ENCODE measurements at places on chromosomes 2 and 18. TPM values are rescaled to one million over a fixed set of nuclear protein-coding genes. Genes with fewer than 3 reads are reported as not detected.
A peak's percentile ranks its signal among the peaks of the same experiment; 100 is the strongest.

The SS18 gene
- total RNA-seq: 98.7 TPM

DNA sequence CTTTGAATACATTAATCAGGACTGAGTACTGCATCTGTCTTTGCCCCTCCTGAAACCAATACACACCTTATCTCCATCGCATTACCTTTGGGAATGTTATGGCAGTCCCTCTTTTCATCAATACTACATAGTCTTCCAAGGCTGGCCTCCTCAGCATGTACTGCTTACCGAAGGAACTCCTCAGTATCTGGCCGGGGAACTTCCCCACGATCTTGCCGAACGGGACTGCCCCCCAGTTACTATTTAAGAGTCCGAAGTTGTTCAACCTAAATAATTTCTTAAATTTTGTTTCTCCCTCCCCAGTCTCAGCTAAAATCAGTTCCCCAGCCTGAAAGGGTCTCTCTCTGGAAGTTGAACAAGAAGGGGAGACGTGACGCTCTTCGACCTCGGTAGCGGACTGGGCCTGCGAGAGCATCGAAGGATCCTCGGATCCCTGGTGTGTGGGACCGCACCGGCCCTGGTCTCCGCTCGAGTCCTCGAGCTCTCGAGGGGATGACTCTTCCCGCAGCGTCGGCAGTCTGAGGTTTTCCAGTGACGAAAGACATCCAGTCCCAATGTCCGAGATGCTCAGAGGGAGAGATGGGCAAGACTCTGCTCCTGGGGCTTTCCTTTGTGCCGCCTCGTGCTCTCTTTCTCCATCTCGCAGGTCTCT lies 489 bp downstream of the TRMT61B start:
- H3K27ac ChIP-seq: peak overlapping the region; percentile 96
- H3K4me3 ChIP-seq: peak overlapping the region; percentile 96
- H3K36me3 ChIP-seq: peaks cover 4% of the 10 kb centered on the region
- peaks cover 26% of the 10 kb centered on the region for H3K4me1 ChIP-seq
- DNase-seq: no peak
- peaks cover 1% of the 10 kb centered on the region for H3K27me3 ChIP-seq

- H3K36me3 ChIP-seq: no peaks in the 10 kb centered on the region
- no peak overlapping the region for H3K4me3 ChIP-seq
- no peak for DNase-seq
- no peaks in the 10 kb centered on the region for H3K4me1 ChIP-seq
- H3K27me3 ChIP-seq: peaks cover 6% of the 10 kb centered on the region
Measured at GRCh38 chr2:176566496-176566895, 297.3 kb downstream of the MTX2 start.

GRCh38 chr18:46893360-46893759 lies 23.9 kb downstream of the PIAS2 start:
- H3K4me1 ChIP-seq: peaks cover 2% of the 10 kb centered on the region
- no peak overlapping the region for H3K4me3 ChIP-seq
- H3K36me3 ChIP-seq: peaks cover 28% of the 10 kb centered on the region
- H3K27ac ChIP-seq: no peak overlapping the region
- H3K27me3 ChIP-seq: no peaks in the 10 kb centered on the region

- peak overlapping the region; percentile 15 for H3K27ac ChIP-seq
- H3K36me3 ChIP-seq: no peaks in the 10 kb centered on the region
- H3K4me3 ChIP-seq: no peak overlapping the region
- H3K4me1 ChIP-seq: peaks cover 22% of the 10 kb centered on the region
- DNase-seq: no peak
Measured at GRCh38 chr2:47785986-47786385, 3.0 kb downstream of the MSH6 start.

- H3K27me3 ChIP-seq: no peaks in the 10 kb centered on the region
- no peaks in the 10 kb centered on the region for H3K36me3 ChIP-seq
- no peak overlapping the region for H3K27ac ChIP-seq
- no peak for DNase-seq
- no peak overlapping the region for H3K4me3 ChIP-seq
Measured at GRCh38 chr18:33804258-33804657, 226.2 kb downstream of the ASXL3 start.

The PROKR1 gene
- total RNA-seq: not detected

GRCh38 chr2:45869165-45869501 lies 217.7 kb downstream of the PRKCE start:
- no peaks in the 10 kb centered on the region for H3K27me3 ChIP-seq
- no peak for DNase-seq
- no peak overlapping the region for H3K4me3 ChIP-seq
- H3K27ac ChIP-seq: no peak overlapping the region

DNA sequence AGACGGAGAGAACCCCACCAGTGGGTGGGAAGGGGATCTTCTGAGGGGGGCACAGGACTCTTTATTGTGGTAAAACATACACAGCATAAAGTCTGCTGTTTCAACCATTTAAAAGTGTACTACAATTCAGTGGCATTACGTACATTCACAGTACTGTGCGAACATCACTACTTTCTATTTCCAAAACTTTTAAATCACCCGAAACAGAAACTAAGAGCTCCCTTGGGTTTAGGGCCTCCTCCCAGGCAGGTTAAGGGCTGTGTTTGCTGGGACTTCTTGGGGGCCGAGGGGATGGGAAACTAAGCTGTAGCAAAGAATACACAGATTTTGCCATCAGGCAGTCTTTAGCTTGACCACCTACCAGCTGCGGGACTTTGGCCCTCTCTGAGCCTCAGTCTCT lies 242.0 kb downstream of the HAUS1 start:
- no peaks in the 10 kb centered on the region for H3K27me3 ChIP-seq
- H3K36me3 ChIP-seq: no peaks in the 10 kb centered on the region
- no peaks in the 10 kb centered on the region for H3K4me1 ChIP-seq
- no peak overlapping the region for H3K27ac ChIP-seq
- no peak overlapping the region for H3K4me3 ChIP-seq
- no peak for DNase-seq

DNA sequence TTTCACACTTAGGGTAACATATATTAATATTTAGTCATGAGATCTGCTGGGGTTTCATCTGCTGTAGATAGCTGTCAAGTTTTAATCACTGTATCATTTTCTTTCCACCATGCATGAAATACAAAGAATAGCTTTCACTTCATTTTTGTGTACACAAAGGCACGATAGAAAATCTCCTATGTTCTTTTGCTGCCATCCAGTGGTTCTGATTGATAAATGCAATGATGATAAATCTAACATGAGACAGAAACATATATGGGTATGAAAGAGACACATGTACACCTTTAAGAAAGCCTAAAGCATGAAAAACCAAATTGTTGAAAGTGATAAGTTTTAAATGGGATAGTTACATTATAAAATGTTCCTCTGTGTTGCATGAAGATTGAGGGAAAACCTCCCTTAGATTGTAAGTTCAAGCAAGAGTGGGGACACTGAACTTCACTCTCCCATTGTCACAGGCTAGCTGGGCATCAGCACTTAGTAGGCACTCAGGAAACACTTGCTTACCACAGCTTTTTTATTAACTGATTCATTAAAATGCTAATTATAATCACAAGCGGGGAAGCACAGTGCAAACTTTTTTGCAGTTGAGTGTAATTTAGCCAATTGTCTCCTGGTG lies 31.2 kb downstream of the C1D start:
- DNase-seq: no peak
- H3K4me3 ChIP-seq: no peak overlapping the region
- H3K27me3 ChIP-seq: no peaks in the 10 kb centered on the region
- peaks cover 2% of the 10 kb centered on the region for H3K36me3 ChIP-seq
- H3K27ac ChIP-seq: no peak overlapping the region

DNA sequence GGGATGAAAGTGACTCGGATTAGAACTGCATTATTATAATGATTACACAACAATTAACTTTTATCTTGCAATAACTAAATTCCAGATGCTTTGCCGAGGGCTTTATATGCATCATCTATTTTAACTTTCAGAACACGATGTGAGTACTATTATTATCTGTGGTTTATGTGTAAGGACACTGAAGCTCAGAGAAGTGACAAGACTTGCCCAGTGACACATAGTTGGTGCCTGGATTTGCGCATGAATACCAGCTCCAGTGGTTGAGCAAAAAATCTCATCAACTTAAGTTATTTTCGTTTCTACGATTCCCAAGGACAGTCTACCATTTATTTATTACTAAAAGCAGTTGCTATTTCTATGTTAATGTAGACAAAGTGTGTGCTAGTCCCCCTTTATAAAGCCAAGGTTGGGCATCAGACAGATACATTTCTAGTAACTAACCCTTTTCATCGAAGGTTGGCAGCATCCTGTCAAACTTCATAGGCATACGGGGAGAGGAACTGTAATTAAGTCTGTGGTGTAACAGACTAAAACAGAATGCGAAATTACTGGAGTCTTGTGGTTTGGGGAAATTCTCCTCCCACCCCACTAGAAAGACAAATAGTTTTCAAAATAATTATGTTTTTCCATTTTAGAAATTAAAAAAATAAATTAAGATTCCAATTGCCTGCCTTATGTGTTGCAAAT lies 73.2 kb upstream of the BOD1L2 start:
- DNase-seq: no peak
- no peak overlapping the region for H3K27ac ChIP-seq
- no peak overlapping the region for H3K4me3 ChIP-seq
- no peaks in the 10 kb centered on the region for H3K36me3 ChIP-seq
- H3K27me3 ChIP-seq: peaks cover 26% of the 10 kb centered on the region

- H3K4me1 ChIP-seq: peaks cover 3% of the 10 kb centered on the region
- no peak for DNase-seq
- H3K27me3 ChIP-seq: peaks cover 21% of the 10 kb centered on the region
- no peak overlapping the region for H3K27ac ChIP-seq
- no peaks in the 10 kb centered on the region for H3K36me3 ChIP-seq
- H3K4me3 ChIP-seq: no peak overlapping the region
Measured at GRCh38 chr2:53583583-53583982, 184.0 kb upstream of the CHAC2 start.

- no peak overlapping the region for H3K27ac ChIP-seq
- DNase-seq: no peak
- peaks cover 5% of the 10 kb centered on the region for H3K4me1 ChIP-seq
- no peak overlapping the region for H3K4me3 ChIP-seq
Measured at GRCh38 chr18:70322928-70323327, 34.1 kb downstream of the SOCS6 start.

GRCh38 chr18:13428319-13428718 lies 209.8 kb downstream of the LDLRAD4 start:
- H3K4me3 ChIP-seq: no peak overlapping the region
- H3K27ac ChIP-seq: no peak overlapping the region
- no peaks in the 10 kb centered on the region for H3K36me3 ChIP-seq
- peaks cover 3% of the 10 kb centered on the region for H3K4me1 ChIP-seq

- DNase-seq: no peak
- H3K27ac ChIP-seq: no peak overlapping the region
- H3K27me3 ChIP-seq: no peaks in the 10 kb centered on the region
- no peak overlapping the region for H3K4me3 ChIP-seq
Measured at GRCh38 chr2:219457784-219458369, 23.2 kb downstream of the SPEG start.

- DNase-seq: no peak
- H3K4me3 ChIP-seq: no peak overlapping the region
- H3K36me3 ChIP-seq: peaks cover 2% of the 10 kb centered on the region
- peaks cover 26% of the 10 kb centered on the region for H3K27me3 ChIP-seq
Measured at GRCh38 chr2:108287169-108287568, 1.5 kb upstream of the SULT1C2 start.

The ZNF516 gene
- total RNA-seq: 36.3 TPM

DNA sequence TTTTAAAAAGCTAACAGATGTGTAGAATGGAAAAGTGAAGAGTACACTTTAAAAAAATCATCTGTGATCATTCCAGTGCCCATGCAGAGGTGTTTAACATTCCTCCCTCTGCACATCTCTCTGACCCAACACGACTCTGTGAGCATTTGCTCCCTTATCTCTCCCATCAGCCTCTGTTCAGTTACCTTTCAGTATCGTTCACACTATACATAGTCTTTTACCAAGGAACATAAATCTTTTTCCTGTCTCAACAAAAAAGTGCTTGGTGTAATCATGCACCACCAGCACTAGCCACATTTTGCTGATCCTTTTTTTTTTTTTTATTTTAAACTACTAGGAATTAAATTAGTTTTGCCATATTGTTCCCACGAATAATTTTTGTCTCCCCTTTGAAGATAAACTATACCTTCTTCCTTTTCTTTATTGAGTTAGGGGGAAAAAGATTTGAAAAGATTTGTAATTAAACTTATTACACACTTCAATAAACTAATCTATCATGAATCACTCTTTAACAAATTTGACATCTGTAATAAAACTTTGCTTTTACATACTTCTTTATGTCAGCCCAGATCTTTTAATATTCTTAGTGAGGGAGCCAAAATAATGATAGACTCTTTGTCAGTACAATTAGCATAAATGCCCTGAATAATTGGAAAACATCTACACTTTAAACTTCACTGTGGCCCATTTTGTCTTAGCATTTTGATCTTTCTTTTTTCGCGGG lies 489.8 kb upstream of the FANCL start:
- H3K27me3 ChIP-seq: peaks cover 30% of the 10 kb centered on the region
- no peak overlapping the region for H3K4me3 ChIP-seq
- H3K27ac ChIP-seq: no peak overlapping the region
- H3K4me1 ChIP-seq: no peaks in the 10 kb centered on the region
- no peak for DNase-seq
- H3K36me3 ChIP-seq: no peaks in the 10 kb centered on the region

DNA sequence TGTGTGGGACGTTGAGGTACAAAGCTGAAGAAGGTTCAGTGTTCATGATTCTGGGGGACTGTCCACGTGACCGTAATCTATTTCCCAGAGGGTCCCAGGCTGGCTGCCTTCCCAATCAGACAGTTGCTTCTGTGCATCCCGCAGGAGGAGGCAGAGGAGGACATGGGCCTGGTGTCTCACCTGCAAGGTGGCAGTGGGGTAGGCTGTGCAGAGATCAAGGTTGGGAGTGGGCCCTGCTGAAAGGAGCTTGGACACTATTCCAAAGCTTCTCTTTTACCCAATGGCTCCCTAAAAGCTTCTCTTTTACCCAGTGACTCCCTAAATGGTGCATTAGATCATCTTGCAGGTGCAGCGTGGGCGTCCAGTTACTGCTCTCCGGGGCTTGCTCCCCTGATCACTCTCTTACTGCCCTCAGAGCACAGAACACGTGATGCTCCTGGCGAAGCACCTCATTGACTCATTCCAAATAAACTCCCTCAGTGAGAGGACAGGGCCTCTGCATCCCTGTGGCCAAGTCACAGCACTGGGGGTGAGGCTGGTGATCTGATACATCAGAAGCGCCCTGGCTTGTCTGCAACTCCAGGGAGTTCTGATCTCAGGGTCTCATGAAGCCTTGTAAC lies 41.5 kb downstream of the RNF144A start:
- peak; percentile 72 for DNase-seq
- H3K27me3 ChIP-seq: no peaks in the 10 kb centered on the region
- no peak overlapping the region for H3K27ac ChIP-seq
- peaks cover 26% of the 10 kb centered on the region for H3K4me1 ChIP-seq

GRCh38 chr2:12504443-12504842 lies 212.3 kb upstream of the TRIB2 start:
- H3K36me3 ChIP-seq: no peaks in the 10 kb centered on the region
- DNase-seq: no peak
- H3K4me1 ChIP-seq: peaks cover 14% of the 10 kb centered on the region
- H3K27ac ChIP-seq: no peak overlapping the region
- H3K27me3 ChIP-seq: no peaks in the 10 kb centered on the region

GRCh38 chr2:223481486-223481885 lies 120.7 kb downstream of the SCG2 start:
- no peak overlapping the region for H3K27ac ChIP-seq
- DNase-seq: no peak
- H3K27me3 ChIP-seq: no peaks in the 10 kb centered on the region
- no peaks in the 10 kb centered on the region for H3K36me3 ChIP-seq
- no peaks in the 10 kb centered on the region for H3K4me1 ChIP-seq
